GM12864 (cell line): ENCODE measurements at places on chromosomes 11 and 22.

DNA sequence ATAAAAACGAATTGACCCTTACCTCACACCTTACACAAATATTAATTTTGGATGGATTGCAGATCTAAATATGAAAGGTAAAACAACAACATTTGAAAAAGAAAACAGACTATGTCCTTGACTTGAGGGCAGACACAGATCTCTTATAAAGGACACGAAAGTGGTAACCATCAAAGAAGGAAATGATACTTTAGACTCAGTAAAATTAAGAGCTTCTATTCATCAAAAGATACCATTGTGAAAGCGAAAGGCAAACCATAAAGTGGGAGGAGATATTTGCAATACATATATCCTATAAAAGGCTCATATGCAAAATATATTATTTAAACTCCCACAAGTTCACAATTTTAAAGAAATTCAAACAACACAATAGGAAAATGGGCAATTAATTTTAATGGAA, 5.0 kb downstream of the HEPACAM start:
- no peak for DNase-seq

DNA sequence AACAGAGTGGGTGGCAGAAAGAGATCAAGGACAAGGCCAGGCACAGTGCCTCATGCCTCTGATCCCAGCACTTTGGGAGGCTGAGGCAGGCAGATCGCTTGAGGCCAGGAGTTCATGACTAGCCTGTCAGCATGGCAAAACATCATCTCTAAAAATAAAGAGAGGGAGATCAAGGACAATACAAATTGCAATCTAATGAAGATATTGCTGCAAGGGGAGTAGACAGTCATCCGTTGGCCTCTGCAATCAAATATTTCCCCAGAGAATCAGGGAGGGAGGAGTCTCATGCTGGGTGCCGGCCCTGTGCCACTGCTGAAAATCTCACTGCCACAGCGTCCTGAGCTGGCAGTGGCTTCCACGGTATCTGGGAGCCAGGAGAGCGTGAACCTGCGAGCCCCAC, 19.4 kb upstream of the IL17RA start:
- no peak for DNase-seq

DNA sequence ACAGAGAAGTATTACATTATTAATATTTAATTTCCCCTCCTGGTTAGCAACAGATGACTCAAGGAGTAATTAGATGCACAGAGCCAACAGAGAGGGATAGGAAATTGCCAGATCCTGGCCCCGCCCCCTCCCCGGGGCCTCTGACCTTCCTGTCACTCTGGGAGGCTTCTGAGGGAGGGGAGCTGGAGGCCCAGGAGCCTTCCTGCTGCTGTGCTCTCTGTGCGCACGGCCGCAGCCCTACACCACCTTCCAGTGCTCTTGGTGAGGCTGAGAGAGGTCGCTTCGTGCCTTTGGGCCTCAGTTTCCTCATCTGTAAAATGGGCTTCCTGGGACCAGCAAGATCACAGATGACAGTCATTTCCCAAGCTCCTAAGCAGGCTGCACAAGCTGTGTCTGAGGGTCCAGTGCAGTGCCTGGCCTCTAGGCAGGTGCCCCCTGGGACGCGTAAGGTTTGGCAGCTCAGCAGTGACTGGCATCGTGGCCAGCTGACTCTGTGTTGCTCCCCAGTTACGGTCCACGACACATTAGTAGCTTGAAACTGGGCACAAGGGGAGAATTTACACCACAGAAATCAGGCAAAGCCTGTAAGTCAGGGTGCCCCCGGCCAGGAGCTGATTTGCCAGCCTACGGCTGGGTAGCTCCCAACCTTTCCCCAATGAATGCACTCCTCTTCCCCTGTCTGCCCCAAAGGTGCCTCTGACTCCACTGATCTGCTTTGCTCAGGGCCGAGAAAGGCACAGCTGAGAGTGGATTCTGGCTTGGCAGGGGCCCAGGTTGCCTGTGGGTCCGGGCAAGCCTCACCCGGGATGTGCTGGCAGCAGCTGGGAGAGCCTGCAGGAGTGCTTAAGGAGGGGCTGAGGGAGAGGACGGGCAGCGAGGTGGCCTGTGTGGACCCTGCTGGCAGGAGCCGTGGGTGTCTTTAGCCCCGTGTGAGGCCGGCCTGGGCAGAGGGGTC, 2.3 kb downstream of the ADORA2A start:
- DNase-seq, result no peak

DNA sequence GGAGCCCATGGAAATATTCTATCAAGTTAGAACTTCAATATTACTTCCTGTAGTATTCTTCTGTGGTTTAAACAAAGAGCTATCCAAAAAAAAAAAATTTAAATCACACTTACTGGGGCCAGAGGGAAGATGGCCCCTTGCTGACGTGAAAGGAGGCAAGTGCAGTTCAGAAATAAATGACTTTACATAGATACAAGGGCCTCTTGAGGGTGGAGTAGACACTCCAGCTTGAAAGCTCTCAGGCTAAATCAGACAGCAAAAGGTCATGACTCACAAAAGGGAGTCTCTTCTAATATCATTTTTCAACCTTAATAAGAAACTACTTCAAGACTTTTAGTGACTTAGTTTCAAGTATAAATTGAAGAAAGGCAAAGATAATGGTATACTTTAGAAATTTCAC, 1160.3 kb downstream of the FAM181B start:
- no peak for DNase-seq

GRCh38 chr22:39598017-39598965, 27.7 kb downstream of the CACNA1I start:
- no peak for DNase-seq

GRCh38 chr11:99795999-99796398, 775.2 kb downstream of the CNTN5 start:
- DNase-seq, result no peak
